ENCODE measurements at places on chromosomes 13 and 19.

GRCh38 chr13:40149611-40150274 lies 494.3 kb downstream of the COG6 start:
- DNase-seq = no peak

- DNase-seq = no peak
Observed at GRCh38 chr13:28601581-28601980, 57.3 kb upstream of the POMP start.

- no peak for DNase-seq
Observed at GRCh38 chr13:42781352-42781751, at the start of gene FAM216B. FAM216B (plus strand) TSS chr13:42781584; CDS start chr13:42784068, 2,484 bp downstream.

GRCh38 chr13:113297370-113298042 lies 467 bp downstream of the LAMP1 start:
- peak; percentile 32 for DNase-seq

GRCh38 chr13:37621811-37622361 lies 23.3 kb upstream of the POSTN start:
- DNase-seq = no peak

- no peak for DNase-seq
Observed at GRCh38 chr19:50573741-50574461, 5.7 kb upstream of the LRRC4B start.

- no peak for DNase-seq
Observed at GRCh38 chr13:75407998-75408397, 74.0 kb downstream of the TBC1D4 start.

- no peak for DNase-seq
Observed at GRCh38 chr13:78085434-78086225, 167.0 kb upstream of the EDNRB start.

GRCh38 chr13:27334774-27335435 lies 64.3 kb downstream of the RASL11A start:
- DNase-seq = no peak

DNA sequence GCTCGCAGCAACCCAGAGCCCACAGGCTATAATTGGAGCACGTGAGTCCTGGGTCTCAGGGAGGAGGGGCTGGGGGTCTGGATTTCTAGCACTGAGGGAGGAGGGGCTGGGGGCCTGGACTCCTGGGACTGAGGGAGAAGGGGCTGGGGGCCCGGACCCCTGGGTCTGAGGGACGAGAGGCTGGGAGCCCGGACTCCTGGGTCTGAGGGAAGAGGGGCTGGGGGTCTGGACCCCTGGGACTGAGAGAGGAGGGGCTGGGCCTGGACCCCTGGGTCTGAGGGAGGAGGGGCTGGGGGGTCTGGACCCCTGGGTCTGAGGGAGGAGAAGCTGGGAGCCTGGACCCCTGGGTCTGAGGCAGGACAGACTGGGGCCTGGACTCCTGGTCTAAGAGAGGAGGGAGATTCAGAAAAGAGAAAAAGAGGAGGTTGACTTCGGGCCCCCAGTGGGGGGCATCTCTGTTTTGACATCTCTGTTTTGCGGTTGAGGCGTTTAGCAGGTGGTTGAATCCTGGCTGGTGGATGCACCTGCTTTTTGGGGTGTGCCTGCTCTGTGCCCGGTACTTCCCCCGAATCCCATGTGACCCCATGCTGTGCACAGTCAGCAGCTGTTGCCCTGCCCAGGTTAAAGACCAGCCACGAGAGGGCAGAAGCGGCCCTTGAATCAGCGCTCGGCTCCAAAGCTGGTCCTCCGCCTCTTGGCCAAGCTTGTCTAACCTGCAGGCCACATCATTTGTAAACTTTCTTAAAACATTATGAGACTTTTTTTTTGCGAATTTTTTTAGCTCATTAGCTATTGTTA lies 10.5 kb downstream of the PVR start:
- DNase-seq = peak; percentile 34

DNA sequence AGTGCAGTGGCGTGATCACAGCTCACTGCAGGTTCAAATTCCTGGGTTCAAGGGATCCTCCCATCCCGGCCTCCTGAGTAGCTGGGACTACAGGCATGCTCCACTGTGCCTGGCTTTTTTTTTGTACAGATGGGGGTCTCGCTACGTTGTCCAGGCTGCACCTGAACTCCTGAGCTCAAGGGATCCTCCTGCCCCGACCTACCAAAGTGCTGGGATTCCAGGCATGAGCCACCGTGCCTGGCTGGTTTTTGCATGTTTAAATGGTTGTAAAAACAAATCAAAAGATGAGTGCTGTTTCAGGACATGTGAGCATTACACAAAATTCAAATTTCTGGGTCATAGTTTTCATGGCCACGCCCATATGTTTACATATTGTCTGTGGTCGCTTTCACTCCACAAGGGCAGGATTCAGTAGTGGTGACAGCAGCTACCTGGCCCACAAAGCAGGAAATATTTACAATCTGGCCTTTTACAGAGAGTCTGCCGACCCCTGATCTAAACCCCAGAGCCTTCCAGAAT lies 5.3 kb downstream of the MATK start:
- DNase-seq = no peak

DNA sequence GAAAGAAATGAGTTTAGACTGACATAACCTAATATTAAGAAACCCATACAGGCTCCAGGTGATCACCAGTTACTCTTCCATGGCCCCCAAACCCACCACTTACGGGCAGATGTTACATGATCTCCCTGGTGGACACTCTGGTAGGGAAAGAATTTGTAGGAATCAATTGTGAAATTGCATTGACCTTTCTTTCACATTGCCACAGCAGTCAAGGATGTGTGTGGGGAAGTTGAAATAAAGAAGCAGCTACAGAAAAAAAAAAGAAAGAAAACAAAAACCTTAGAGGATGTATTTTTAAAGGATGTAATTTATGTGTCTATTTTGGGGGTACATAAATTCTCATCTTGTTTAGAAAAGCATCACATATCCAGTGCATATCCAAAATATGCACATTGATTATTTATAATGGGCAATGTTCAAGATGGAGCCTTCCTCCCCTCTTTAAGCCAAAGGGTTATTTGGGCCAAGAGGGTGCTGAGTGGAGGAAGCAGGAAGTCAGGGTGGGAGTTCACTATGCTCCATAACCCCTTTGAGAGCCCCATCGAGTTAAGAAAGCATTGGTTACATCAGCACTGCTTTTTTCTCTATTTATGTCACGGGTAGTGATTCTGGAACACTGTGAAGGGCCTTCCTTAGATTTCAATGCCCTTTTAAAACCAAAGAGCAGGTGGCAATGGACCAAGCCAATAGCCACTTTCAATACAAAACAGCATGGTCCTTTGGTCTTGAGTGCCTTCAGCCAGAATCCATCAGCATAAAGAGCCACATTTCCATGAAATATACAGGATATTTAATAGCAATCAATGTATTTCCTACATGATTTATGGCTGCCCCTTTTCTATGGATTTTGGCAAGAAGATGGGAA lies 169.6 kb downstream of the LACC1 start:
- no peak for DNase-seq

- no peak for DNase-seq
Observed at GRCh38 chr19:49687566-49688316, 1.7 kb upstream of the ADM5 start.

DNA sequence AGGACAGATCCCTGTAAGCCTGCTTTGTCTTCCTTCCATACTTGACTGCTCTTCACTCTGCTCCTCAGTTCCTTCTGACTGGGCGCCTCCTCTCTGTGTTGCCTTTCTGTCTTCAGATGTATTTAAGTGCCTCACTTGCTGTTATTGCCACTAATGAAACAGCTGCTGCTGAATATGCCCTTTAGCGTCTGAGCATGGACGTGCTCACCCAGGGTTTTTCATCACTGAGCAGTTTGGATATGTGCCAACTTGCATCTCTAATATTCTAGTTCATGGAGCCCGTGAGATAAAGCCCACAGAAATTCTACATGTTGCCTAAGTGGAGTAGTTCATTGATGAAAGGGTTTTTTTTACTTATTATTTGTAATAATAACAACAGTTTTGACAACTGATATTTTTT lies 198.2 kb downstream of the MYO16 start:
- no peak for DNase-seq

DNA sequence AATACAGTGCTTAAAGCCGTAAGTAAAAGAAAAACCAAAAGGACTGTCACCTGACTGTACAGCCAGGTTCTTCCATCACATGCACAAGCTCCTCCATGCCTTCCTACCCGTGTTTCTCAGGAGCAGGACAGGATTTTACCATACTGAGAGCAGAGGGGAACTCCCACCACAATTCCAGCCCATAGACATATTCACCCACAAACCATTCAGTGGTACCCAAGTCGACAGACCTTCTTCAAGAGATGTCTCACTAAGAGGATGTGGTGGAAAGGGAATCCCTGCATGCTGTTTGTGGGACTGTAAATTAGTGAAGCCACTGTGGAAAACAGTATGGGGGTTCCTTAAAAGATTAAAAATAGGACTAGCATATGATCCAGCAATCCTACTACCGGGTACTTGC lies 66.9 kb upstream of the DOCK9 start:
- DNase-seq = no peak

DNA sequence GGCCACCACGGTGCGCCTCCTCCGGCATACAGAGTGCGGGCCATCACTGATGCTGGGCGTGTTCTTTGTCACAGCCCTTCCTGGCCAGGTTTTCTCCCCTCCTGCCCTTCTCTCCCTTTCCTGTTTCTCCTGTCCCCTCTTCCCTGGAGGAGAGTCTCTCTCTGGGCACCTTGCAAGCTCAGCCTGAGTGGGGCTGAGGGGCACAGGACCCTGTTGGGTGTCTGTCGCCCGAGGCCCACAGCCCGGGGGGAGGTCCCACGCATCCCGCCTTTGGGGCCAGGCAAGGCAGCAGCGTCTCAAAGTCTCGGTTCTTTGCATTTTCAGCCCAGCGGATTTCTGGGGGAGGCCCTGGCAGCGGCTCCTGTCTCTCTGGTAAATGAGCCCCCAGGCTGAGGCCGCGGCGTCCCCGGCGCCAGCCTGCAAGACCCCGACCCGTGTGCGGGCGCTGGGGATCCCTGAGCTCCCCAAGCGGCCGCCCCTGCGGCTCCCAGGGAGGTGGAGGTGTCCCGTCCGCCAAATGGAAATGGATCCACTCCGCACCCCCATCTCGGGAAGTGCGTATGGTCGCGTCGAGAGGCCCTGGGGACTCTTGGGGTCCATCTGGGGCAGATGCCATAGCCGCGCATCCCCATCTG lies 47.2 kb downstream of the COMP start:
- no peak for DNase-seq

DNA sequence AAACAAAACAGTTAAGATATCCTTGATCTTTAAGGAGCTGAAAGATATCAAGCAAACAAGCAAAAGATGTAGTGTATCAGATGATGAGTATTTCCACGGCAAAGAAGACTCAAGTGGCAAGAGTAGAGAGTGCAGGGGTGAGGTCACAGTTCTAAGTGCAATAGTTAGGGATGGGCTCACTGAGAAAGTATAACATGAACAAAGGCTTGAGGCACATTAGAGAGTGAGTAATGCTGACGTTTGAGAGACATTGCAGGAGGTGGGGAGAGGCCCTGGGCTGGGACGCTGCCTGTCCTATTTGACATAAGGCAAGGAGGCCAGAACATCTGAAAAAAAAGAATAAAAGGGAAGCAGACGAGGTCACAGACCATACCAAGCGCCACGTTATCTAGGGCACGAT lies 1.4 kb downstream of the DUXA start:
- no peak for DNase-seq

DNA sequence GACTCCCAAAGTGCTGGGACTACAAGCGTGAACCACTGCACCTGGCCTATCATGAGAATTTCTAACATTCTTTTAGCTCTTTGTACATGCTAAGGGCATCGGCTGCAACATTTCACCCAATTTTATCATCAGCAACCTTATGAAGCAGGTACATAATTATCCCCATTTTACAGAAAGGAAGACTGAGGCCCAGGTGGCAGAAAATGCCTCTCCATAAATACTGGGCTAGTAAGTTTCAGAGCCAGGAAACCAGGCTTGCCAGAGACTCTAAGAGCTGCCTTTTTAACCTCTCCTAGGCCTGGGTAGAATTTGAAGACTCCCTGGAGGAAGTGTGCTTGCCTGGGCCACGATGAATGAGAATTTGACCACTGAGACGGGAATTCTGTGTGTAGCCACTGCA lies 2.2 kb downstream of the ERCC2 start:
- DNase-seq = no peak

DNA sequence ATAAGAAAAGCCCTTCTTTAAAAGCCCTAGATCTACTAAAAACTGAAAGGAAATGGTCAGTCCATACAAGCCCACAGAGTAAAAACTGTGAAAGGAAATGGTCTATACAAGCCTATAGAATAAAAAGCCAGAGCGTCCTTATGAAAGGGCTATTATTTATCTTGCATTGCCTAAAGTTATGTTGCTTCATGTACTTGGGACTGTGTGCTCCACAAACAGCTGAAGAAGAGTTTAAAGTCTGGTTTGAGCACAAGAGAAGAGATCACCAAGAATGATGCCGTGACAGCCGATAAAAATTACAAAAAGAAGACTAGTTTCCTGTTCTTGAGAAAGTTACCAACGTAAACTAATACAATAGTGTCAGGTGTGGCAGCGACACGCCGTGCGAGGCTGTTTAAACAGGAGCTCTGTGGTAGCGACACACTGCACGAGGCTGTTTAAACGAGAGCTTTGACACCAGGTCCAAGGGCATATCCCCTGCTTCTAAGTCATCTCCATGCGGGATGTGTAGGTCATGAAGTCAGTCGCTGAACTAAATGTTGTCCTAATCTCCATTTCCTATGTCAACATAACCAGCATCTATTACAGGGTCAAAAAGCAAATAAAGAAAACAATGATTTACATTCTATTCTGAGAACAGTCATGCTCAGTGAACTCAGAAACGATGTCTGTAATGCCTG lies 24.9 kb downstream of the PCID2 start:
- DNase-seq = no peak

DNA sequence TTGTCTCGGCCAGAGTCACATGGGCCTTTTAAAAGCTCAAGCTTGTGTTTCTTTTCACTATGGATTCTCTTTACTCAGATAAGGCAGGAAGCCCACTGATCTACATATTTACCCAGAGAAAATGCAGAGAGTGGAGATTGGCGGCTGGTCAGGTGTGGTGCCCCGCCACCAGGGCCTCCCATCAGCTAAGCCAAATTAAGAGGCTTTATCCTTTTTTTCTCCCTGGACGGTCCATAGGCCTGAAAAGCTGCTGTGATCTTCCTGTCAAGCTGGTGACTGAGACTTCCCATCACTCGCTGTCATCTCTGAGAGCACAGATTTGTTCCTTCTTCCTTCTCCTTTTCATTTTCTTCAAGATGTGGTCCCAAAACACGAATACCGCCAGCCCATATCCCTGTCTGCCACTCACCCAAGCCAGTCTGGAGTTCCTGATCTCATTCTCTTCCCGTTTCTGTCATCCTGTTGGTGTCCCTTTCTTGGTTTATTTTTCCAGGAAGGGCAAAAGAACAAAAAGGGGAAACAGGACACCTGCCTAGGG lies 1.9 kb downstream of the SAFB start:
- DNase-seq = no peak
